ENCODE measurements at places on chromosomes 4 and X.

GRCh38 chr4:183430317-183430993 lies 14.0 kb upstream of the CDKN2AIP start:
- no peak for DNase-seq

DNA sequence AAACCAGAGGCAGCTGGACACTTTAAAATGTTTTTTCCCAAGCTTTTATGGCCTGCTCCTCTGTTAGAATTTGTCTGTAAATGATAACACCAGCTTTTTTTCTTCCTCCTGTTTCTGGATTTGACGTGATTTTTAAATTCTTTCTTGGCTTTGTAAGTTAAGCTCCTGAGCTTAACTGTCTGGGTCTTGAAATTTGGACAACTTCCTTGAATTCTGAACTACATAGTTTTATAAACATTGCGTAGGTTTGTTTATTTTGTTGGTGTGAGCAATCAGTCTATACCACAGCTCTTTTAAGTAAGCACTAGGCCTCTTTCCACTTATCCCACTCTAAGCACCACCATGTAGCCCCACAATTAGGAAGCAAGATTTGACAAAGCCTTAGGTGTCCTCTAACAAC lies 144.4 kb upstream of the GUCY1A1 start:
- DNase-seq, result peak; percentile 19

- peak; percentile 43 for DNase-seq
These were observed 69.8 kb downstream of the RPS3A start for GRCh38 chr4:151169223-151169622.

DNA sequence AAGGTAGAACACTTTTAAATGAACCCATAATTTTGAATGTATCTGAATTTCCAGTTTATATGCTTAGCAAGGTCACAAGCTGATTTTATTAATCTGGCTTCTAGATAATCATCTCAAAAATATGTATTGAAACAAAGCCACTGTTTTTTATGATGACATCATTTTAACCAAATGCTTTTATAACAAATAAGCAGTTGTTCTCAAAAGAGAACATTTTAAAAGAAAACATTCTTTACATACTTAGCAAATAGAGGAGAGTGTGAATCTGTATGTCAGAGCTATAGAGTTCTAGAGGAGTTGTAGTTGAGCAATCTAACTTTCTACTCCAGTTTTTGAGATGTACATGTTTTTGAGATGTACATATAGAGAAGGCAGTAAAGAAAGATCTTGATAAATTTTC lies 42.5 kb downstream of the LAMP2 start:
- DNase-seq, result peak; percentile 8

GRCh38 chr4:179880756-179881155 lies 2362.4 kb upstream of the TENM3 start:
- peak; percentile 37 for DNase-seq

DNA sequence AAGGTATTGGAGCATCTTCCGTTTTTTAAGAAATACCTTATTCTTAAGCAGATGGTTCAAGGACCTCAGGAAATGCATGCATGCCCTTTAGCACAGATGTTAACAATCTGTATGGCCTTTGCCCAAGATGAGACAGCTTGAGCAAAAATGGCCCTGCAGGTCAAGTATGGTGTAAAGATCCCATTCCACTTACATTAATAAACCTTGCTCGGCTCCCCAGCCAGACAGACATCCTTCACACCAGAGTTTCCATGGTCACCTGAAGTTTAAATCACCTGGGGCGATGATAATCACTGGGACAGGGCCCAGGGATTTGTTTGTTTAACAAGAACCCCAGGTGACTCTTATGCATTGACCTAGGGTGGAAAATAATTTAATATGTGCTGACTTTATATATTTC lies 287.0 kb upstream of the NOCT start:
- no peak for DNase-seq

DNA sequence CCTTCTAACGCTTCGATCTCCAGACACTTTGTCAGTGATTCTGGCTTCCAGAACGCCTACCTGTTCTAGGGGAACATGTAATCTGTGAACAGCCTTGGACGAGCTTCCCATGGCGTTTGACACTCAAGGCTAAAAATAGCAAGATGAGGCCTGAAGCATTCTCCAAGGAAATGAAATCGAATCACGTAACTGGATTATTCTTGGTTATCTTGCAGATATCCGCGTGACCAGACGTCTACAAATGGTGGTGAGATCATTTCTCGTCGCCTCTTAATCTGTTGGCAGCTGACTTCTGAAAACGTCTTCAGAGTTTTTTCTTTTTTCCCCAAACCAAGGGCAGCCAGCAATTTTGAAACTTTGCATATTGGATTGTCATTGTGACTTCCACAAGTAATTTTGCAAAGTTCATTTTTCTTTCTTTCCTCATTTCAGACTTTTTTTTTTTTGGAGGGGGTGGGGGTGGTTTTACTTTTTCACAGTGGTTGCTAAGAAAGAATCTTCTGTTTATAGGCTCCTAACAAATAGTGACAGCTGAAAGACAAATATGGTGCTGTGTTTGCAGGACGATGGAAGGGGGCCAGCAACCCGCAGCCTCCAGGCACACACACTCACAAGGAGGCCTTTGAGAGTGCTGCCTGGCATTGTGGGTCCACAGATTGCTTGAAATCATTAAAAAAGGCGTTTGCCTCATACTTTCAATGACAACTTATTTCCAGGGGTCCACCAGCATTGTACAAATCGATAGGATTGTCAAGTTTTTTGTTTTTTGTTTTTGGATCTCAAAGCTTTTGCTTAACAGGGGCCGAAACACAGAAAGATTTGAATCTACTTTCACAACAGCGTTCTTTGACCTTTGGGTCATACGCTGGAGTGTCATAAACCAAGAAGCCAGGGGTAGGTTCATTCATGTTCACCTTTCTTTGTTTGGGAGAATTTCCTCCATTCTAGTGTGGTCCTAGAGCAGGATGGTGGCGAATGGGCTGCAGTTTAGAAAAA lies 32.4 kb upstream of the PDLIM3 start:
- no peak for DNase-seq

GRCh38 chrX:85882601-85883000 lies 164.8 kb downstream of the CHM start:
- no peak for DNase-seq

DNA sequence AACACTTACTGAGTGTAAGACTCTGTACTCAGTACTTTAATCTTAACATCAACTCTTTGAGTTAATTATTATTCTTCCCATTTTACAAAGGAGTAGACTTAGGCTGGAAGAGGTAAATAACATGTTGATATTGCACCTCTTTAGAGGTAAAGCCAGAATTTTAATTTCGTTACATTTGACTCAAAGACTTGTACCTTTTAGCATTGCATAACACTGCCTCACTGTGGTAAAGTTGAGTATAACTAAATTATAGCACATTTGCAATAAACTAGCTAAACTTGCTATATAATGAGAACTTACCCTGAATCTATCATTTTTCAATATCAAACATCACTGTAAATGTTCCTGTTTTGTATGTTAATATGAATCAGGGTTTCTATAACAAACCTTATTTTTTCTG lies 218.5 kb downstream of the PRR32 start:
- no peak for DNase-seq

GRCh38 chrX:53005327-53005726 lies 43.3 kb upstream of the GPR173 start:
- no peak for DNase-seq

DNA sequence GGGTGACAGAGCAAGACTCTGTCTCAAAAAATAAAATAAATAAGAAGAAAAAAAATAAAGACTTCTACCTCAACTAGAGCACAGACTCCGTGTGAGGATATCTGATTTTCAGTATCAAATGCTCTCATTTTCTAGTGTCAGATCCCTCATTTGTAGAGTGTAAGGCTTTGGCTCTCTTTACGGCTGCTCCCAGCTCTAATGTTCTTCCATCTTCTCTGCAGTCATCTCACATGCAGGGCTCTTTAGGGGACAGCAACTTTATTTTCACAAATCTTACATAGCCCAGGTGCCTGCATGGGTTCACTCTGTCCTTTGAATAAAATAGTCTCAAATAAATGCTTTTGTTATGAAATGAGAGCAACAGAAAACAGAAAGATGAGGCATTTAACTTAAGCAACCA lies 19.2 kb upstream of the RHOH start:
- DNase-seq, result no peak

DNA sequence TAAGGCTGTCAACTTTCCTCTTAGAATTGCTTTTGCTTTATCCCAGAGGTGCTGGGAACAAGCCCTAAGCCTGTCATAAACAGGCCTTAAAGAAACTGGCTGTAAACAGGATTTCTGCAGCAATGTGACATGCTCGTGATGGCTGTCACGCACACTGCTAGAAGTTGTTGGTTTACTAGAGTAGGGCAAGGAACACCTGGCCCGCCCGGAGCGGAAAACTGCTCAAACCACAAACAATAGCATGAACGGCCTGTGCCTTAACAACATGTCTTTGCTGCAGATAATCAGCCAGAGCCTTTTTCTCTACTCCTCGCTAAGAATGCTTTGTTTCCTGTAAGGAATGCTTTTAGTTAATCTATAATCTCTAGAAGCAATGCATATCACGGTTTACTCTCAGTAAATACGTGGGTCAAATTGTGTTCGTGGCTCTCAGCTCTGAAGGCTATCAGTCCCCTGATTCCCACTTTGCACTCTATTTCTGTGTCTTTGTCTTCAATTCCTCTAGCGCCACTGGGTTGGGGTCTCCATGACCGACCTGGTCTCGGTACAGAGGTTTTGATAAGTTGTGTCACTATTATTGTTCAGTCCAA lies 318.3 kb downstream of the GLUD2 start:
- no peak for DNase-seq

GRCh38 chr4:122700178-122700725 lies 32.3 kb upstream of the BBS12 start:
- DNase-seq, result peak; percentile 23

DNA sequence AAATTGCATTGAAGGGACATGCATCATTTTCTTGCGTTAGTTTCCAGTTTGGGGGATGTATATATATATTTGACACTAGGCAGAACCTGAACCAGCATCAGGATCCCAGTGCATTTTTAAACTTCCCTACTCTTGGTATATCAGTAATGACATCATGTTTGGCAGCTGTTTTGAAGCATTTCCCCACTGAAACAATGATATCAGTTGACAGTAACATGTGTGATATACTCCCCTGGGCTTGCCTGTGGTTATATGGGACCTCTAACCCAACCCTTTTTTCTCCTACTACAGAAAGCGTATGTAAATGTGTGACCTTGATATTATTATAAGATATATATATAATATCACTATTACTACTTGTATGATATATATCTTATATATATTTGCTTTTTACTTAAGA lies 225.9 kb upstream of the CASK start:
- no peak for DNase-seq

DNA sequence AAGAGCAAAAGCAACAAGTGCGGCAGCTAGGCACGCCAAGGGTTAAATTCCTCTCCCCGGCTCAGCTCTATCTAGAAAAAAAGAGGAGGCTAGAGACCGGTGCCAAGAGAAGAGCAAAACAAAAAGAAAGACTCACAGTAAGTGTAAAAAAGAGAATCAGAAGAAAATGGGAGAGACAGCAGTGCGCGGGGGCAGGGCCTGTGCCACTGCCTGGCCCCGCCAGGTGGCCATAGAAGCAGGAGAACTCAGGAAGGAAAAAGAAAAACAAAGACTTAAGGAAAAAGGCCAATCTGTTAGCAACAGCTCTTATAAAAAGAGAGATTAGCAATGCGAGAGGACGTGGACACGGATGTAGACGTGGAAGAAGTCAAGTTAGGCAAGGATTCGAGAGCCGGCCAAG lies 3.2 kb downstream of the ACOX3 start:
- no peak for DNase-seq

DNA sequence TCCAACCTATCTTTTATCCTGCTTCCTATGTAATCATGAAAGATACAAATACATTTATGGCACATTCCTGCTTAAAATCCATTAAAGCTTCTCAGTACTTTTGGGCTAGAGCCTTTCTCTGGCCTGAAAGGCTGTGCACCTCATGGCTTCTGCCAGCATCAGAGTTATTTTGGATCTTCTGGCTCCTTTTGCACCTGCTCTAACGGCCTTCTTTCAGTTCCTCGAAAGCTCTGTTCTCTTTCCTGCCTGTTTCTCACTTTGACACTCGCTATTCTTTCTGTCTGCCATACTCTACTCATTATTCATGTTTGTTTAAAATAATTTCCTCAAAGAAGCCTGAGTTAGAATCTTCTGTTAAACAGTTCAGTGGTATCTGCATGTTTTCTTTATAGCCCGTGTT lies 86.0 kb downstream of the LRP2BP start:
- no peak for DNase-seq

DNA sequence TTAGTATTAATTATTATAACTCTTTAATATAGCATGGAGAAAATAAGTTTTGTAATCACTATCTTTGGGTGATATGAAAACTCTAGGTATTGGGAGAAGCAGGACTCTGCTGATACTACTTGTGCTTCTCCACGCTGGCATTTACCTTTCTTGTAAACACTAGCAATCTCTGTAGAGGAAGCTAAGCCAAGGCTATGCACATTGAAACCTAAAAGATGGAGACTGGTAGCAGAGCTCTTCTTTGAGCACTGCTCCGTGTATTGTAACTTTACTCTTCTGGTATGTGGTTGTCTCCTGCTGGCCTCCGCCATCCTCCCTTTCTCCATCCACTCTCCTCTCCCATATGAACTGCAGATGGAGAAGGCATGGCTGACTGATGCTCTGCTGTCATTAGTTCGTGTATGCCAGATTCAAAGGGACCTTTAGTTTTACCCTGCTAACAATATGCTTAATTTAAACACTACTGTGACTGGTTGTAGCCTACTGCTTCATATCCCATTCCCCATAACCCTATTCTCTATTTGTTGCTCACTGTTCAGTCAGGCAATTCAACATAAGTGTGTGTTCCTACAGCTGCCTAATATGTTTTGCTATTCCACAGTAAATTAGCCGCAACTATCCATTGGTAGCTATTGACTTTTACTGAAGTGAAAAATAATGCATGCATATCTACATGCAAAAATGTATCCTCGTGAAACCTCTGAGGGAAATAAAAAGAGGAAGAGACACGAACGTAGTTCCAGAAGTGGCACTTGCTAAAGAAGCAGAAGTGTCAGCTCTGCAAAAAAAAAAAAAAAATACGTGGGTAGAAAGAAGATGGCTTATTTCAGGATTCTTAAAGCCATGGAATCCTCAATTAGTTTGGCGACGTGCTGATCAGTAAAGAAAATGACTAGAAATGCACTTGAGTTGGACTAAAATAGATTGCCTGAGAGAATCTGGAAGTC lies 55.6 kb upstream of the CCSER1 start:
- no peak for DNase-seq

- DNase-seq, result peak; percentile 85
These were observed 48.5 kb downstream of the PRPS1 start for GRCh38 chrX:107676559-107677378.

- DNase-seq, result no peak
These were observed 46.7 kb downstream of the ZNF827 start for GRCh38 chr4:145891958-145892357.

- no peak for DNase-seq
These were observed 105.1 kb upstream of the MXRA5 start for GRCh38 chrX:3451571-3451970.

GRCh38 chr4:34261799-34262314 lies 1982.5 kb downstream of the ARAP2 start:
- DNase-seq, result no peak
